ENCODE measurements at places on chromosomes 5 and 9.

GRCh38 chr5:71872311-71872864 is 153.3 kb downstream of the CARTPT start:
- DNase-seq = no peak

DNA sequence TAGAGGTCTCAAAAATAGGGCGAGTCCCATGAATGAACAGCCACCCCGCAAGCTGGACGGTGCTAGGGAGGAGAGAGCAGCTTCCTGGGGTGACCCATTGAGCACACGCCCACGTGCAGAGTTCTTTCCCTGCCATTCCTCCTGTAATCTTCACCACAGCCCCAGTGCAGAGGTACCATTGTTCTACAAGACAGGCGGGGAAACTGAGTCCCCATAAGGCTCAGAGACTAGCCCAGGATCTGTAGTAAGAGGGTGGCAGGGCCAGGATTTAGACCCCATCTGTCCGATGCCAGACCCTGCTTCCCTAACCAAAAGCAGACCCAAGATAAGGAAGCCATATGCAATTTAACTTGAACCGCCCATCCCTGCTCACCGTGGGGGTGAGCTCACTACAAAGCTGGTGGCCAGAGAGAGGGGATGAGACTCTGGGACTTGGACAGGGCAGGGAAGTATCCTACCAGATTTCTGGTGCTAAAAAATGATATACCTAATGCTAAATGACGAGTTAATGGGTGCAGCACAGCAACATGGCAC is 36.7 kb upstream of the ORM1 start:
- DNase-seq = no peak

DNA sequence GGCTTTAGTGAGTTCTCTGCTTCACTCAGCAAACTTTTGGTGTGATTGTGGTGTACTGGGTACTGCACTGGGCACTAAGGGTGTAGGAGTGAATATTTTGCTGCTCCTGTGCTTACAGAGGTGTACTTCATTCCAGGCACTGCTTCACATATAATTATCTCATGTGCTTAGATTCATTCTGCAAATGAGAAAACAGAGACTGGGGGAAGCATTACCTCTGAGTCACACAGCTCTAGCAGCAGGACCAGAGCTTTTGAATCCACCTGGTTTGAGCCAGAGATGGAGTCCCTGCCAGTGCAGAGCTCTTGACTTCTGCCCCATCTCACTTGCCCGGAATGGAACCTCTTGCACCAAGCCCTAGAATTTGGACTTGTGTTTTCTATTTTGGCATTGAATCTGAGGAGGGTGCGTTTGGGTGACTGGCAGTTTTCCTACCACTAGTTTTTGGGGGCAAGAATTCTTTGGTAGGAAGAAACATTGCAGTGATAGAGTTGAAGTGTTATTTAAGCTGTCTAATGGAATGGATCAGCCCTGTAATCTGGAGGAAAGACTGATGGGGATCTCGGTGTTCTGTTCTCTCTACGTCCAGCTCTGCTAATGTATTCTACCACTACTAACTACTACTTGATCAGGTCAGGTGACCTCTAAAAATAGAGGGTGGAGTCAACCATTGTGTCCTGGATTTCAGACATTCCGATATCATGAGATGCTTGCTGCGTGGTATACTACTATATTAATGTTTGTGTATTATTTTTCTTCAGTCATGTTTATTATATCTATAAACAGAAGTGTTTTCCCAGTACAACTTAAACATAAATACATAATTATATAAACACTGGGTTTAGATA is 2.5 kb downstream of the ARHGAP26 start:
- DNase-seq = no peak

- peak; percentile 25 for DNase-seq
Observed at GRCh38 chr9:116100711-116101121, 52.9 kb upstream of the PAPPA start.

GRCh38 chr5:68000805-68001204 is 214.8 kb upstream of the PIK3R1 start:
- DNase-seq = peak; percentile 71

DNA sequence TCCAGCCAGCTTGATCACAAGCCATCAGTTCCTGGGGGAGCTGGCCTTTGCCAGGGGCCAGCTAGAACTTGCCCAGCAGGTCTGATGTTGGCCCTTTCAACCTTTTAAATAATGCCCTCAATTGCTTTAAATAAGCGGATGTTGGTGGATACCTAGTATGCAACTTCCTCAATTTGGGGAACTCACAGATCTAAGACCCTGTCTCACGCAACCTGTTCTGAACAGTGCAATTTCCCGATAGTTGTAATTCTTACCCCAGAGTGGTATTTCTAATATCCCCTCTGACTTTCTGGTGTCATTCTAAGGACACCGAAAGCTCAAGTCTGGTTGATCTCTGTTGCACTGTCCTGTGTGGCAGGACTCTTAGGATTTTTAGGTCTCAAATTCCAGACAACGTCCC is 23.1 kb downstream of the GALNT12 start:
- DNase-seq = no peak

DNA sequence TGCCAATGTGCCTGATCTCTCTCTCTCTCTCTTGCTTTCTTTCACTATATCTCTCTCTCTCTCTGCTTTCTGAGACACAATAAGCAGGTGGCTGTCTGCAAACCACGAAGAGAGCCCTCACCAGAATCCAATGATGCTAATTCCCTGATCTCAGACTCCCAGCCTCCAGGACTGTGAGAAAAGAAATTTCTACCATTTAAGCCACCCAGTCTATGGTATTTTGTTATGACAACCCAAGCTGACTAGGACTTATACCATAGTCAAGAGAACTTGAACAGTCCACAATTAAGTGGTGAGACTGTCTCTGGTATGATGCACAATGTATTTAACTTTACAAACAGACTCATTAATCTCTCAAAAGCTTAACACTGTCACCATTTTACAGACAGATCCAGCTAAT is 67.0 kb downstream of the NFIB start:
- DNase-seq = no peak

- no peak for DNase-seq
Observed at GRCh38 chr5:140785905-140786686, at the start of gene PCDHA1. Gene PCDHA1 (plus strand): TSS chr5:140786140.

DNA sequence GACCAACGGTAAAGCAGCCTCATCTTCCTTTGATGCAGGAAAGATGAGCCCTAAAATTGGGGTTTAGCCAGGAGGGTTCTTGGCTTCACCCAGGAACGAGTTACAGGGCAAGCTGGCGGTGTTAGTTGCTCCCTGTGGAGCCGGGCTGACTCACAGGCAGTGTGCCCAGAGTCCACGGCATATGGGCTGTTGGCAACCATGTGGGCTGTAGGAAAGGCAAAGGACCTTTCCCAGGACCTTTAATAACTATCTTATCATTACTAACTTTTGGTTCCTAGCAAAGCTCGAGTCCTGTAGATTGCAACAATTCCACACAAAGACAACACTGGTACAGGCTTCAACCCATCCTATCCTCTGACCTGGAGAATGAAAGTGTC is 29.8 kb upstream of the CLPTM1L start:
- peak; percentile 7 for DNase-seq

GRCh38 chr5:91033370-91033769 is 349.7 kb downstream of the ARRDC3 start:
- no peak for DNase-seq

GRCh38 chr9:134162926-134163370 is 1.4 kb downstream of the RNU6ATAC start:
- DNase-seq = no peak

- DNase-seq = no peak
Observed at GRCh38 chr5:103211576-103212561, 46.7 kb upstream of the MACIR start.

GRCh38 chr5:169161022-169161680 is 139.8 kb downstream of the SLIT3 start:
- DNase-seq = peak; percentile 96

Measured in EH (cell line).